ENCODE measurements at places on chromosomes 1 and 21.
A peak's percentile ranks its signal among the peaks of the same experiment; 100 is the strongest.

DNA sequence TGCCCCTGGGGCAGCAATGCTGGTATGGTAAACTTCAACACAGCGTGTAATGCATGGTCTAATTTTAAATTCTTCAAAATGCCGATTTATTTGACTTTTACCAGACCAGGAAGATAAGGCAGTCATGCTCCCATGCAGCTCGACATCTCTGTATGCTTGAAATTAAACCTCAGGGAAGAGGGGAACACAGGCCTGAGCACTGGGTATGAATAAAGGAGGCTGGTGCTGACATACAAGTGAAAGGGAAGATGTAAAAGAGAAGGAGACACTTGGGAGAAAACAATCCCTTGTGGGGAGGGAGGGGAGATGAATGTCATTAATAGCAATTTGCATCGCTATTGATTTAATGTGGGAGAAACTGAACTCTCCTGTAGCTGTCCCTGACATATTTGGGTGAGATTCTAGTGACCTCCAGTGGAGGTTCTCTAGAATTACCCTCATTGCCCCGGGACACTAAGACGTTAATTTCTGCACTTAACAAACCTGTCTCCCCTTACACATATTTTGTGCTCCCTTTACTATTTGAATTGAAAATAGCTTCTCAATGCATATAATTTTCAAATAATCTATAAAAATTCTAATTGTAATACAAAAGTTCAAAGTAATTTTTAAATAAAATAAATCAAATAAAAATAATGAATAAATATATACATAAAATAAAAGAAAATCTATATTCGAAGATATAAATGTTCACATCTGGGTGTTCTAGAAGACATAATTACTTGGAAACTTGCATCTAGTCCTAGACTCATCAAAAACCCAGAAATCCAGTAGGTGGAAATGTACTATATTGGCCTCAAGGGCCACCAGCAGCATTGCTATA is 283.1 kb downstream of the LMX1A start:
- DNase-seq: peak; percentile 56

DNA sequence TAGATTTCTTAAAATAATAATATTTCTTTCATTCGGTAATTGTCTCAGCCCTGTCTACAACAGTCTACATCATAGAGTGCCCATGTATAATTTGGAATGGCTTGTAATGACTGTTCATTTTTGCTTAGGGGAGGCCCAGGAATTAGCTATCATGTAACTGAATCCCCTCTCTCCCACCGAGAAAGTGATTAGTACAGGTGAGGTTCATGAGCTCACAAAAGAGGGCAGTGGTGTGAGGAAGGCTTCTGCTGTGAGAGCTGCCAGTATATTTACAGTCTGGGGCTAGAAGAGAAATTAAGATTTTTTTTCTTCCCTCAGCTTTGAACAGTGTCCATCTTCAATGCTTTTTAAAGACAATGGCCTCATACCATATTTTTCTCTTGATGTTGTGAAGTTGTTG is 340.7 kb downstream of the ADGRL2 start:
- no peak for DNase-seq

GRCh38 chr1:204984499-204984898 is 58.5 kb upstream of the CNTN2 start:
- DNase-seq: no peak

DNA sequence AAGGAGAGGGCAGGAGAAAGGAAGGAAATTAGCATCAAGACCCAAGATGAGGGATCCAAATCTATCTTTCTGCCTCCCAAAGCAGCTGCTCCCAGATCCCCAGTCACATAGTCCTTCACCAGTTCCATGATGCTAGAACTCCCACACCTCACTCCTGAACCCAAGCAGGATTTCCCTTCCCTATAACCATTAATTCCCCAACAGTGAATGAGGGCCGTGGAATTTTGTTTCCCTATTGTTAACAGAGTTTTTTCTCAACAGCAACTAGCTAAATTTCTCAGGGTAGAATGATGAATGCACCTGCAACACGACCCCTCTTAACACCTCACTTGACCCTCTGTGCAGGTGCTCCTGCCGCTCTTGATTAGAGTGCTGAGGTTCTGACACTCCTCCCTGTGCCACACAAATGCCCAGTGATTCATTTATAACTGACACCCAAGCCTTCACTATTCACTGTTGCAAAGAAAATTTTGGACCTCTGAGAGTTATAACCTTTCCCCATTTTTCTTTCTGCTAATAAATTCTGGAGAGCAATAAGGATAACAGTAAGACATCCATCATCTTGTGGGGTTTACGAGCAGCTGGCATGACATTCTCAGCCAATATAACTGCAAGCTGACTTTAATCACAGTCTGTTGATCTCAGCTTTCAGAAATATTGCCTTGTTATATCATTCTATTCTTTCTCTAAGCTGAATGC is 25.4 kb upstream of the NPL start:
- no peak for DNase-seq

DNA sequence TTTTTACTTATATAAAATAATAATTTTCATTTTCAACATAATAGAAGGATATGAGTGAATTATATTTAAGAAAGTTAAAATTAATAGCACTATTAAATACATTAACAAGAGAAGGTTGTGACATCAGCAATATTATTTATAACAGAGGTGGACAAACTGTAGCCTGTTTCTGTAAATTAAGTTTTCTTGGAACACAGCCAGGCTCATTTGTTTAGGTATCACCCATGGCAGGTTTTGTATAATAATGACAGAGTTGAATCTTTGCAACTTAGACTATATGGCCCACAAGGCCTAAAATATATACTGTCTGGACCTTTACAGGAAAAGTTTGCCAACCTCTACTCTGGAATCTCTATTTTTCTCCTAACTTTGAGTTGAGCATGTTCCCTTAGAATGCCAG is 42.8 kb upstream of the CACYBP start:
- DNase-seq: no peak

- DNase-seq: peak; percentile 76
Observed at GRCh38 chr1:173409613-173410012, 67.5 kb upstream of the PRDX6 start.

- no peak for DNase-seq
Observed at GRCh38 chr1:239982762-239983161, 108.9 kb upstream of the FMN2 start.

GRCh38 chr1:192817246-192817645 is 8.4 kb downstream of the RGS2 start:
- DNase-seq: no peak

DNA sequence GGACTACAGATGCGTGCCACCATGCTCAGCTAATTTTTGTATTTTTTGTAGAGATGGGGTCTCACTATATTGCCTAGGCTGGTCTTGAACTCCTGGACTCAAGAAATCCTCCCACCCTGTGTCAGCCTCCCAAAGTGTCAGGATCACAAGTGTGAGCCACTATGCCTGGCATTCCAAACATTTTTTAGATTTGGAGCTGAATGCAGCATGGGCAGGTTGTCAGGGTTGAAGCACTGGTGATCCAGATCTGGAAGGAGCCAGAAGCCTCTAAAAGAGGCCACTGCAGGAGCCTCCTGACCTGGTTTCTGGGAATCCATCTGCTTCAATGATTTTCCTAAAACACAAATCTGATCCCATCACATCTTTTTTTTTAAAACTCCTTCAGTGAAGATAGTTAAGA is 1.8 kb upstream of the CTPS1 start:
- DNase-seq: no peak

DNA sequence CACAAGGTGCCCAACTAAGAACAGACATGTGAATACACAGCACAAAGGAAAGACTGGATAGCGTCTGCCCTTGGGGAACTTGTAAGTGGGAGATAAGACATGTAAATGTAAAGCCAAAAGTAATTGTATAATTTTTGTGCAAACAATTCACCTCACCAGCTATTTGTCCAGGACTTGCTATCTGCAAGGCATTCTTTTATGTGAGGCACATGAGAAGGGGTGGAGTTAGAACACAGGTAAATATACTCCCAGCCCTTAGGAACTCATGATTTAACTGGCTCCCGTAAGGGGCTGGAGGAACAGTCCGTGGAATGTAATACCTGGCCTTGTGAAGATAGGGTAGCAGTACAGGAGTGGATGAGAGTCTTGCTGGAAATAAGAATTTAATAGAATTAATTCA is 61.3 kb downstream of the CDK18 start:
- DNase-seq: no peak

GRCh38 chr1:174740249-174740968 is 259.3 kb upstream of the CACYBP start:
- DNase-seq: peak; percentile 42

DNA sequence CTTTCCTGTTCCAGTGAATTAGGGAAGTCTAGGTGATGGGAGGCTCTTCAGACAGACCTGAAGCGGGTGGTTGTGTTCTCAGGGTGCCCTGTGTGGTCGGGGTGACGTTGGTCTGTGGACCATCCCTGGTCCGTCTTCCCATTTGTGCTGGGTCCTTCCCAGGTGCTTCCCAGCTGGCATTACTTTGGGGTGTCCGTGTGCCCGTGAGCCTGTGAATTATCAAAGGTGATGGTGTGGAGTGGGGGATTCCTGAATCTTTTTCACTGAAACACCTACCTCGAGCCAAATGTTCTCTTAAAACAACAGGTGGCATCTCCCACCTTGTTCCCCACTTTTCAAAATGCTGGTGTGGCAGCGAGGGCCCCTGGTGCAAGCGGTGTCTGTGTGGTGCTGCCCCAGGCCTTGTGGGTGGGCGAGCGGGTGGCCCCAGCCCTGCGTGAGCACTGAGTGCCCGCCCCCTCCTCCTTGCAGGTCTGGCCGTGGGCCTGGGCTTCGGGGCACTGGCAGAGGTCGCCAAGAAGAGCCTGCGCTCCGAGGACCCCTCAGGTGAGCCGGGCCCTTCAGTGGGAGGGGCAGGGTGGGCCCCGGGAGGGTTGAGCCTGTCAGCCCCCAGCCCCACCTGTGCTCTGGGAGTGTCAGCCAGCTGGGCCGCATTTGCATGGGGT is 37.0 kb downstream of the COQ8A start:
- DNase-seq: no peak

- no peak for DNase-seq
Observed at GRCh38 chr1:182927693-182928433, 25.1 kb downstream of the SHCBP1L start.

DNA sequence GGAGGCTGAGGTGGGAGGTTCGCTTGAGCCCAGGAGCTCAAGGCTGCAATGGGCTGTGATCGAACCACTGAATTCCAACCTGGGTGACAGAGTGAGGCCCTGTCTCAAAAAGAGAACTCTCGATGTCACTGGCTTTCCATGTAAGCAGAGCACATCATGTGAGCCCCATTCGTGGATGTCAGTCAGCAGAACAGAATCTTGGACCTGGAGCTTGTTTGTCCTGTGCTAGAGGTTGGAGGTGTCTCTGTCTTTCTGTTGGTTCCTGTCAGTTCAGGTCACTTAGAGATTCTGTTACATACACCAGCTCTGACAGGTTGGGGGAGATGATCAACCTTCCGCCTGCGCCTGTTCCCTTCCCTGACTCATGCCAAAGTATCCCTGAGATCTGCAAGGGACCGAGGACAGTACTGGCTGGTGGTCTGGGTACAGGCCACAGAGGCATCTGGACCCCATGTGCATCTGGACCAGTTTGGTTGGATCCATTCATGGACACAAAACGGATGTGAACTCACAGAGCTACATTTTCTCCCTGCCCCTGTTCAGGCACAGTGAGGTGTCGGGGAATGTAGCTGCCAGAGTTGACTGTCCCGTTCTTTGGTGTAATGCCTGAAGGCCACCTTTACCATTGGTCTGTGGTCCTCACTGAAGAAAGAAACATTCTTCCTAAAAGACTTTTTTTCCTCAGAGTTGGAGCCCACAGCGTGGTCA is 10.0 kb downstream of the ARF1 start:
- DNase-seq: no peak

DNA sequence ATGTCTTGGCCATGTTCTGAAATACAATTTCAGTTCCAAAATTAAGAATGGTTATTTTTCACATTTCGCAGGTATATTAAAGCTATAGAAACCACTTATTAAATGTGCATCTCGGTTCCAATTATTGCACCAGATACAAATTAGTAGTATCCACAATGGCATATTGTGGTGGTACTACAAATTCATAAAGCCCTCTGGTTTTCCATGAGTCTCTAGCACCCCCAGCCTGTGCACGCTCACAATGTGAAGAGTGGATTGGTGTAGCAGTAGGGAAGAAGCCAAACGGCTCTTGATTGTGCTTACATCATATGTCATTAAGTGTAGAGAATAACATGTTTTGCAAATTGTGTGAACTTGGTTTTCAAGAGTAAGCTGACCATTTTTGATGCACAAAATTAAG is 1.9 kb upstream of the BRINP3 start:
- DNase-seq: no peak

- DNase-seq: no peak
Observed at GRCh38 chr1:31551208-31551607, 25.1 kb upstream of the TINAGL1 start.

GRCh38 chr21:41170442-41170841 is 2.5 kb downstream of the BACE2 start:
- peak; percentile 34 for DNase-seq

GRCh38 chr1:109641078-109641740 is 14.7 kb upstream of the GSTM4 start:
- DNase-seq: no peak

GRCh38 chr21:42833439-42833815 is 45.9 kb downstream of the WDR4 start:
- DNase-seq: peak; percentile 5

DNA sequence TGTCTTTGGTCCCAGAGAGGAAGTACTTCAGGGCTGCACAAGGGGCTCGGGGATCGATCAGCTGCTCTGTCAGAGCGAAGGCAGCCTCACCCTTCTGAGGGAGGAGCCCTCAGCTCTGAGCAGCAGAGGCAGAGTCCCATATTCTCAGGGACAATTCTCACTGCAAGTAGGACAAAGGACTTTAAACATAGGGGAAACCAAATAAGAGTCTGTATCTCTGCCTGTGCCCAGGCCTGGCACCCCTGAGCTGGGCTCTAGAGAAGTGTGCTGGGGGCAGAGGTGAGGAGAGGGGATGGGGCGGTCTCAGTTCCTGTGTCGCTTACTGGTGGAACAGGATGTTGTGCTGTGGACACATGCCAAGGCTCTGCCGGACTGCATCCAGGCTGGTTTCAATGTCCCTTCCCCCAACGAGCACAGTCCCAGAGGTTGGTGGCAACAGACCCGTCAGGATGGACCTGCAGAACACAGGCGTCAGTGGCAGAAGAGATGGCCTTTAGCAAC is 76.6 kb downstream of the ABCA4 start:
- DNase-seq: no peak

DNA sequence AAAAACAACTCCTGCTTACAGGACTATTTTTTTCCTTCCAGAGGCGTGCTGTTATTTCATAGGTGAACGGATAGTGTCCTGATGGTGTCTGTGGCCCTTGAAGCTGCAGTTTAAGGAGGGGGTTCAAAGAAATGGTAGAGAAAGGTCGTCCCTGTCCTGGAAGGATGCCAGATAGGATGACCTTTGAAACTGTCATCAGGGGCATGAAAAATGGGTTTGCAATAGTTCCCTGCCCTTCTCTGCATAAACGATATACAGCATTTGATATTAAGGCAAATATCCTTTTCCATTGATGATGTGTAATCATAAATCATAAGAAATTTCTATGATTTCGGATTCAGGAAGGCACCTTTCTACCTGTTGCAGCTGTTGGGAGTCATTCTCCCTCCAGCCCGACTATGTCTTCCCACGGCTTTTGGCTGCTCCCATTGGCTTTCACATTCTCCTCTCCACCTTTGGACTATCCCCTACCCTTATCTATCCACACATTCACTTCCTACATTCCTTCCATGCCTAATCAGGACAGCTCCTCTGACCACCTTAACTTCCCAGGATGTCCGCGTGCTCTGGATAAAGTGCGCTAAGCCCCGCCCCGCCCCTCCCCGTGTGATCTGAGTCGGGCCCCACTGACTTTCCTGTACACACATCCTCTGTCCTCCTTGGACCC is 209.8 kb downstream of the DISC1 start:
- DNase-seq: no peak

Data from IMR-90 (cell line).